ENCODE measurements at places on chromosomes 5 and 9.

DNA sequence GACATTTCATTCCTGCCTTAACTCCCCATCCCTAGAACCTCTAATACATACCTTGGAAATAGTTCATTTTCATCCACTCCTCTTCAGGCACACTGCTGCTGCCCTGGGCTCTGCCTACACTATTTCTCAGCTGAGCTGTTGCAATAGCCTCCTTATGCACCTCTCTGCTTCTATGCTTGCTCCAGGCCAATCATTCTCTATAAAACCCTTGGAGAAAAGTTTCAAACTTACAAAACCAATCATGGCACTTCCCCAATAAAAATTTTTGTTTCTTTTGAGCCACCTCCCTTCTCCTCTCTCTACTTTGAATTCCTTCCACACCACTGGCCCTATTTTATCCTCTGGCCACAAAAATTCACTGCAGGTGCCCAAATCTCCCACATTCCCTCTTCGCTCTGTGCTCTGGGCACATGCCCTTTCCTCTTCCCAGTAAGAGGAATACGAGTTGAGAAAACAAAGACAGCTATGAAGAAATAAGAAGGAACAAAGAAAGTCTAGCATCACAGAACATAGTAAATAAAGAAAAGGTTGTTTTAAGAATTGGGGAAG lies 301.4 kb downstream of the ELAVL2 start:
- DNase-seq: no peak

DNA sequence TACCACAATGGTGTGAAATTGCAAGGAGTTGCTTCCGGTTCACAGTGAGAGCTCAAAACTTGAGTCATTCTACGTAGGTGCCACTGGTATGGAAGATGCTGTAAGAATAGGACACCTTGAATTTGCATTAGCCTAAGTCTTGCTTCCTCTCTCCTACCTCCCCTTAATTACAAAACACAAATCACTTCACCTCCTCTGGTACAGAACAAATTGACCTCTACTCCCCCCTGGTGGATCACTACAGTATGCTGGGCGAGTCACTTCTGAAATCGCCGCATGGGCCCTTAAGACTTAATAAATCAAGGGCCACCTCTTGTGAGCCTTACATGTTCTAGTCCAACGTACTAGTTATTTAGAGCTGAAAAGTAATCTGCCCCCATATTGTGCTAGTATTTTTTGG lies 145.3 kb upstream of the SMARCA2 start:
- peak; percentile 2 for DNase-seq

GRCh38 chr5:176342766-176343458 lies 18.7 kb downstream of the KIAA1191 start:
- no peak for DNase-seq

GRCh38 chr5:81751836-81752643 lies 1.1 kb upstream of the SSBP2 start:
- peak; percentile 23 for DNase-seq

DNA sequence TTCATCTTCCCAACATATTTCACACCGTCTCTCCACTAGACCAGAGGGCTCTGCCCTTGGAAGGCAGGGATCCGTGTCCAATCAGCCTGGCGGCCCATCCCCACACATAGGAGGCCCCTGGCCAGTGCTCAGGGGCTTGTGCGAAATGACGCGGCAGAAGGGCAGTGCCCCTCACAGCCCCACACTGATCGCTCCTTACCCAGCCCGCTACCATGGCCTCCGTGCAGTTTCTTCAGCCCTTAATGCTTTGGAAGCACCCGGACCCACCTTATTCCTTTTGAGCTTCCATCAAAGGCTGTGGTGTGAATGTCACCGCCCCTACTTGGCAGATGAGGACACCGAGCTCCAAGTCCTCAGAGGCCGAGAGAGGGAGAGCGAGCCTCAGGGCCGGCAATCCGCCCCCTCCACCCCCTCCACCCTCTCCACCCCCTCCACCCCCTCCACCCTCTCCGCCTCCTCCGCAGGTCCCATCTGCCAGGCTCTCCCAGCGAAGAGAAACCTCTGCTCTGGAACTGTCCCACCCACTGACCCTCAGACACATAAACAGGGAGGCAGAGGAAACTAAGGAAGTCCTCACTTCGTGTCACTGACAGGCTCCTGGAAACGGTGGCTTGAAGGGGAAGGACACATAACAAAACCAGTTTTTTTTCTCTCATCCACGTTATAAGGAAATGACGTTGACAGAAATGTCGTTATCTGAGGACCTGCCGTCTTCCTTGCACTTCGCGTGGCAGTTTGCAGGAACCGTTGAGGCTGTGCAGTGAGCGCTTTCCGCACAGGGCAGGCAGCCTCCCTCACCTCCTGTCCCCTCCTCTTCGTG lies 13.9 kb downstream of the QSOX2 start:
- no peak for DNase-seq

- DNase-seq: no peak
Observed at GRCh38 chr9:84027201-84027600, 46.6 kb downstream of the RMI1 start.

- DNase-seq: no peak
Observed at GRCh38 chr5:125261505-125262250, 515.2 kb upstream of the ZNF608 start.

GRCh38 chr5:38621840-38622437 lies 65.5 kb upstream of the LIFR start:
- peak; percentile 42 for DNase-seq

DNA sequence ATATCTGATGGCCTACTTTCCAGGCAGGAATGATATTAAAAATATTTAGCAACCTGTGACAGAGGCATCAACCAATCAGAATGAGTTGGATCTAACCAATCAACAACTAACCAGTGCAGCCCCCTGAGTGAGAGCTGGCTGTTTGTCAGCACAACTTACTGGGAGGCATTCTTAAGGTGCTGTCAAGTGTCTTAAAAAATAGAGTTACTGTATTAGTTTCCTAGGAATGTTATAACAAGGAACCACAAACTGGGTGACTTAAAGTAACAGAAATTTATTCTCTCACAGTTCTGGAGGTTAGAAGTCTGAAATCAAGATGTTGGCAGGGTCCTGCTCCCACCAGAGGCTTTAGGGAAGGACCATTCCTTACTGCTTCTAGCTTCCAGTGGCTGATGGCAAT lies 85.2 kb downstream of the ATG10 start:
- no peak for DNase-seq

- no peak for DNase-seq
Observed at GRCh38 chr9:134929193-134930158, 11.8 kb upstream of the FCN1 start.

DNA sequence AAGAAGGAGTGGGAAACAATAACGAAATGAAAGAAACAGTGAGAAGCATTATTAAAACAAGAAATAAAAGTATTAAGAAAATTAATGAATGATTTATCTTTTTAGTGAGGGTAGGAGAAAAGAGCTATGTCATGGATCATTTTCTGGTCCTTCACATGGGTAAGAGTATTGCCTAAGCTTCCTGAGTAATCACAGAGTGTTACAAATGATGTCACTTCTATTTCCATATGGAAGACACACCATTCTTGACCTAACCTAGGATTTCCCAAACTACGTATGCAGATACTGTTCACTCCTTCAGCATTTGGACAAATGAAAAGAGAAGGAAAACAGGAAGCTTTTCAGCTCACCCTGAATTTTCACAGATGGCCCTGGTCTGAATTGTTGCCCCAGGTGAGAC lies 3.3 kb upstream of the TSLP start:
- DNase-seq: no peak

DNA sequence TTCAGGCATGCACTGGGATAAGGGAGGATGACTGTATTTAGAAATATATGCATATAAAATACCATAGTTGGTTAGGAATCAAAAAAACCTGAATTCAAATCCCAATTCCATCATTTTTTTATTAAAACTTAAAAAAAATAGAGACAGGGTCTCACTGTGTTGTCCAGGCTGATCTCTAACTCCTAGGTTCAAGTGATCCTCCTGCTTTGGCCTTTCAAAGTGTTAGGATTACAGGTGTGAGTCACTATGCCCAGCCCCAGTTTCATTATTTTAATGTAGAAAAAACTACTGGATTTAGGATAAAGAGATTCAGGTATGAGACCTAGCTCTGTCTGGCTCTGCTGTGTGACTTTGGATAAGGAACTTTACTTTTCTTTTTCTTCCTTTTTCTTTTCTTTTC lies 3.3 kb upstream of the LARP1 start:
- no peak for DNase-seq

- DNase-seq: peak; percentile 49
Observed at GRCh38 chr5:159316519-159317383, 13.5 kb downstream of the IL12B start.

DNA sequence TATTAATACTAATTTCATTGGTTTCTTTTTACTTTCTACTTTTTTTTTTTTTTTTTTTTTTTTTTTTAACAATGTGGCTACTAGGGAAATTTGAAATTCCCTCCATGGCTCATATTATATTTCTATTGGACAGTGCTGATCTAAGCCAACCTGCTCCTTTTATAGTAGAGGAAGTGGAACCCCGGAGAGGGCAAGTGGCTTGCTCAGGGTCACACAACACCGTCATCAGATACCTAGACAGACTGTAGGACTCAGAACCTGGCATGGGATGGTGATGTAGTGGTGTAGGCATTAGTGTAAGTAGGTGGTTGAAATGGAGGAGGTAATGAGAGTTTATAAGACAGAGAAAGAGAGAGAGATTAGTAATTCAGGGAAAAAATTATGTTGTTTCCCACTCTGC lies 10.8 kb downstream of the ZNF618 start:
- no peak for DNase-seq

DNA sequence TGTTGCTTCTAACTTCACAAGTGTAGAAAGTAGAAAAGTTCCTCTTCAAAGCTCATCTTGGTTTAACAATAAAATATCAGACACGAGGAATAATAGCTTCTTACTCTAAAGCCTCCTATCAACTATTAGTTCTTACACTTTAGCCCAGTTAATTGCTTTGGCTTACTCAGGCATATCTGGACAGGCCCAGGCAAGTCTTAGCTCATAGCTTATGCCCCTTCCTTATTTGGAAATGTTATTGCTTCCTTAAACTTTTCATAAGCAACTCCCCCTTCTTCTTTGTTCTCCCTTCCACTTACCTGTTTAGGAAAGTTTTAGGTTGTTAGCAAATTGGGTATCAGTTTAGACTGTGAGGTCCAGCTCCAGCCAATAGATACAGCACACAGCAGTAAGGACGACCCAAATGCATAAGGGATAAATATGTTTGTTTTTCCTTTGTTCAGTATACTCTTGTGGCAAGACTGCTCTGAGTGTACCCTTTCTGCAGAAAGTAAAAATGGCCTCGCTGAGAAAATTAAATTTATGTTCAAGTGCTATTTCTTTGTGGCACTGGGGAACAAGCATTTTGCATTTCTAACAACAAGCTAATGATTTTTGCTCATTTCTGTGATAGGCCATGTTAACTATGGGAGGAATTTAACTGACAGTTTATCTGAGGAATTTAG lies 162.1 kb downstream of the SMC2 start:
- DNase-seq: no peak

GRCh38 chr9:15307523-15307841 lies 466 bp upstream of the TTC39B start:
- DNase-seq: no peak

DNA sequence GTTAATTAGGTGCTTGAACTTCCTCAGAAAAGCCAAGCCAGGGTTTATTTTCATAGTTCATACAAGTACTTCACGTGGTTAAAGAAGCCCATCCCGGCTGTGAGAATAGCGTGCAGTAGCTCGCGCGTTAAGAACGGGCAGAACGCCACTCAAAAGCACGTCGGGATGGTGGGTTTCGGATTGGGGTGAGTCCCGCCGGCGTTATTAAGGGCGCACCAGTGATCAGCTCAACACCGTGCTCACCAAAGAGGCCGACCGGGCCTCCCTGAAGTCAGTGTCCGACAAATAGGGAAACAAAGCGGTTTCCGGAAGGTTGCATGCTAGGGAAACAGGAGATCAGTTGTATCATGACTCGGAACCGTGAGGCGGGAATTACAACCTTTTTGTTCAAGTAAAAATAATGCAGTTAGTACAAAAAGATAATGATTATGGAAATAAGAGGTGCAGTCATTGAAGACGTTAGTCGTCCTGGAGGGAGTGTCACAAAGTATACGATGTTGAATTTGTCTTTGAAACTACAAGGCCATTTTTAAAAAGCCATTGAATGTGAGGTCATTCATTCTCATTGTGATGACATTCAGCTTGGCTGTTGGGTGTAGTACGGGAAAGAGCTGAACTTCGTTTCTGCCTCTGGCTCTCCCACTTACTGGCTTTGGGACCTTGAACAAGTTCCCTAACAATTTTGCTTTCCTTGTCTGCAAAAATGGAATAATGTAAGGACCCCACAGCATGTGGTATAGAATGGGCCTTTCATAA lies 992 bp downstream of the SETD9 start:
- no peak for DNase-seq

- DNase-seq: peak; percentile 39
Observed at GRCh38 chr9:130215341-130216119, 43.3 kb downstream of the NCS1 start.

GRCh38 chr5:141525653-141526052 lies 36.8 kb downstream of the PCDHGC5 start:
- DNase-seq: no peak

DNA sequence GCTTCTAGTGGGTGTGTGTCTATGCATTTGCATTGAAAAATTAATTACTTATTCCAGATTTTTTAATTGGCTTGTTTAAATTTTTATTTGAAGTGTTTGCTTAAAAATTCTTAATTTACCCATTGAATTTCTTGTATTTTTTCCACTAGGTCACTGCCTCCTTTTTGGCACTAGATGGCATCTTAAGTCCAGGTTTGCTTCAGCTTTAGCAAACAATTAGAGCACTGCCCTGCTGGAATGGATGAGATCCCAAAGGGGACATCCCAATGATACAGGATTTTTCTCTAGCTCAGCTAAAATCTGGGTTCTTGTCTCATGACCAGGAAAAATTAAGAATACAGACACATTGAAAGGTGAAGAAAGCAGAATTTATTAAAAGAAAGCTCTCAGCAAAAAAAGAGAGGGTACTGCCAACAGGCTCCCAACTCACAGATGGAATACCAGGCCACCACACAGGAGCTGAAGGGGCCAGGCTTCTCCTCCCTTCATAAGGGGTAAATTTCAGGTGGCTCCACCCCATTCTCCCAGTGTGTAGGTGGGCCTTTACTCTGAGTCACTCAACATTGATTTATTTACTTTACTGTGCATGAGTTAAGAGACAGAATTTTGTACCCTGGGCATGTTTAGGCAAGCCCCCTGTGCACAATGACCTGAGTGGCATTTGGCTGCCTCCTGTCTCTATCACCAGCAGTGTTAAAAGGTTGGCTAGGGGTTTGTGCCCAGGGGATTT lies 532.4 kb downstream of the ANXA1 start:
- DNase-seq: peak; percentile 31

GRCh38 chr5:148781766-148782165 lies 44.6 kb upstream of the ADRB2 start:
- DNase-seq: no peak

DNA sequence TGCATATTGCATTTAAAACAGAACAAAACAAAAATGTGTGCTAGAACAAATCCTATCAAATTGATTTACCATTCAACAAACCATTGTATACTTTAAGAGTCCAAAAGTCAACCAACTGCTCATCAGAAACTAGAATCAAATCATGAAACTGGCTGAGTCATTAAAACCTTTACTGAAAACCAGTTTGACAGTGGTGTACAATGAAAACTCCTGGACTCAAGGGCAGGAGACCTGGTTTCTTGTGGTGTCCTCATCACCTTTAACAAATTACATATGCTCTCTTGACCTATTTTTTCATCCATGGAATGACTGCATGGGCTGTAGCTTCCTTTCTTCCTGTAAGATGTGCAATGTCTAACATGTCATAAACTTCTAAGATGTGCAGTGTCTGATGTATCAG lies 315.3 kb upstream of the SLC30A5 start:
- no peak for DNase-seq
